H4 (cell line): ENCODE measurements at places on chromosomes 7 and 10. TPM values are rescaled to one million over a fixed set of nuclear protein-coding genes. Genes with fewer than 3 reads are reported as not detected.

Gene NKX1-2
- total RNA-seq: 0.02 TPM in 1 of 2 replicates, not detected in the other

Gene NUDT13
- total RNA-seq: 1.1 and 2.0 TPM in 2 replicates

- DNase-seq: no peak
Observed at GRCh38 chr7:68977385-68978055, 620.8 kb upstream of the AUTS2 start.

- no peak for DNase-seq
Observed at GRCh38 chr7:151488096-151488495, 31.6 kb downstream of the RHEB start.

Gene WNT8B
- total RNA-seq: not detected in 2 replicates

- DNase-seq: no peak
Observed at GRCh38 chr7:30323006-30323355, 38.6 kb downstream of the ZNRF2 start.

Gene KIF11
- 37.5 and 42.6 TPM in 2 replicates for total RNA-seq

DNA sequence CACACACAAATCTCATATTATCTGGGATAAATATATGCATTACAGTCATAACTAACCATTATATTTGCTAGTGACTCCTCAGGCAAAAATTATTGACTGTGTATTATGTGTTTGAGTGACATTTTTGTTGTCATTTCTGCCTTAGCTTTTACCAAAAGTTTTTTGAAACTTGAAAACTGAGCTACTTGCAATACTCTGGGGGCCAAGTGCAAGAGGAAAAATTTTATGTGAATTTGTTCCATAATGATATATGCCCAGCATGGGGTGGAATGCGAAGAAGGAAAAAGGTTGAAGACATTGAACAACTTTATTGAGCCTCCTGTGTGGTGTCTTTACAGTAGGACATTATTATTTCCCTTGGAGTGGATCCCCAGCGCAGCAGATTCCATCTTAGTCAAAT, 176.8 kb upstream of the FERD3L start:
- DNase-seq: no peak

Gene ATRNL1
- 4.9 and 5.8 TPM in 2 replicates for total RNA-seq

Gene MSS51
- 0.12 TPM in 1 of 2 replicates, not detected in the other for total RNA-seq
